ENCODE measurements at places on chromosomes 7 and 10.

- DNase-seq, result no peak
Observed at GRCh38 chr10:35126062-35126529, 550 bp upstream of the CREM start.

DNA sequence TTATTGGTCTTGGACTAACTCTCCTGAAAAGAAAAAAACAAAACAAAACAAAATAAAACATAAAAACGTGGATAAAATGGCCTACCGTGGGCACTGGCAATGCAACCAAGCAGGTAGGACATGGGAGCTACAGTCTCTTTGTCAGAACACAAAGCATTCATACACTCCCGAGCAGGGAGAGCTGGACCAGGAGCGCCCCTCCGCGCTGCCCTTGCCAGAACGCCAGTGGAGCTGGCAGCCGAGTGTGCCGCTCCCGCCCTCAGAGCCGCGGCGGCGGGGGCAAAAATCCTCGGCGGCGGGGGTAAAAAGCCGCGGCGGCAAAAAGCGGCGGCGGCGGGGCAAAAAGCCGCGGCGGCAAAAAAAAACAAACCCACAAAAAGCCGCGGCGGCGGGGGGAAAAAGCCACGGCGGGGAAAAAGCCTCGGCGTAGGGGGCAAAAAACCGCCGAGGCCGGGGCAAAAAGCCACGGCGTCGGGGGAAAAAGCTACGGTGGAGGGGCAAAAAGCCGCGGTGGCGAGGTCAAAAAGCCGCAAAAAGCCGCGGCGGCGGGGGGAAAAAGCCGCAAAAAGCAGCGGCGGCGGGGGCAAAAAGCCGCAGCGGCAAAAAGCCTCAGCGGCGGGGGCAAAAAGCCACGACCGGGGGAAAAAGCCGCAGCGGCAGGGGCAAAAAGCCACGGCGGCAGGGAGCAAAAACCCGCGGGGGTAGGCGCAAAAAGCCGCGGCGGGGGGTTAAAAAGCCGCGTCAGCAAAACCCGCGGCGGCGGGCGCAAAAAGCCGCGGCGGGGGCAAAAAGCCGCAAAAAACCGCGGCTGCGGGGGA lies 418.1 kb downstream of the ZNF716 start:
- peak; percentile 30 for DNase-seq

- DNase-seq, result no peak
Observed at GRCh38 chr10:24041834-24042233, 167.1 kb upstream of the KIAA1217 start.

GRCh38 chr10:34116681-34117271 lies 698.3 kb downstream of the PARD3 start:
- no peak for DNase-seq

DNA sequence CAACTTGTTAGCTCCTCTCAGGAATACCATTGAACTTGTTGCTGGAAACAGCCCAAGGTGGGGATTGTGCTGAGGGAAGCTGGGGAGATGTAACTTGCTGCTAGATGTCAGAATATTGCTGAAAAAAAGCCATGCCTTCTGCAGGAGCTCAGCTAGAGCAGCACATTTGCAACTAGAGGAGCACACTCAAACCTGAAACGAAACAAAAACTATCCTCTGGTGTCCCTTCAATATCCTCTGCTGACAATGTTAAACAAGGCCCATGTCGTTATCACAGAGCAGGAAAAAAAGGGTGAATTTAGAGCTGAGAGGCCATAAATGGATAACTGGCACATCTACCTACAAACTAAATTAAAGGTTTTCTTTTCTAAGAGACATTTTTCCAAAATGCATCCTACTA lies 53.7 kb upstream of the MACC1 start:
- no peak for DNase-seq

DNA sequence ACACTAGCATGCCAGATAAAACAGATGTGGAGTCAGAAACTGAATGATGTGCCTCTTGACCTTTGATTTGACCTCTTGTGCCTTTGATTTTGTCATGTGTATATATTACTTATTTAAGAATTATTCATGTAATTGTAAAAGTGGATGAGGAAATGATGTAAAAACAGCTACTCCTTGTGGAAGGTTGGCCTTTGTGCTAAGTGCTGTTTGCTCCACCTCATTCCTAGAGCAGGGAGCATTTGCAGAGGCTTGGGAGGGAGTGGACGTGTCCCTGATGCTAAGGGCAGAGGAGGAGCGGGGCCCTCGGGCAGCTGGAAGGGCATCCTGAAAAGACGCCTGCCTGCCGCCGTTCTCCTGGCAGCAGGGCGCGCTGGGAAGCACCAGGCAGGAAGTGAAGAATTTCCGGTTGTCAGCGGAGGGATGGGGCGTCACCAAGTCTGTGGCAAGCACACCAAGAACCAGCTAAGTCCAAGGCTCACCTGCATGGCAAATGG lies 197.6 kb upstream of the ZNF32 start:
- no peak for DNase-seq

DNA sequence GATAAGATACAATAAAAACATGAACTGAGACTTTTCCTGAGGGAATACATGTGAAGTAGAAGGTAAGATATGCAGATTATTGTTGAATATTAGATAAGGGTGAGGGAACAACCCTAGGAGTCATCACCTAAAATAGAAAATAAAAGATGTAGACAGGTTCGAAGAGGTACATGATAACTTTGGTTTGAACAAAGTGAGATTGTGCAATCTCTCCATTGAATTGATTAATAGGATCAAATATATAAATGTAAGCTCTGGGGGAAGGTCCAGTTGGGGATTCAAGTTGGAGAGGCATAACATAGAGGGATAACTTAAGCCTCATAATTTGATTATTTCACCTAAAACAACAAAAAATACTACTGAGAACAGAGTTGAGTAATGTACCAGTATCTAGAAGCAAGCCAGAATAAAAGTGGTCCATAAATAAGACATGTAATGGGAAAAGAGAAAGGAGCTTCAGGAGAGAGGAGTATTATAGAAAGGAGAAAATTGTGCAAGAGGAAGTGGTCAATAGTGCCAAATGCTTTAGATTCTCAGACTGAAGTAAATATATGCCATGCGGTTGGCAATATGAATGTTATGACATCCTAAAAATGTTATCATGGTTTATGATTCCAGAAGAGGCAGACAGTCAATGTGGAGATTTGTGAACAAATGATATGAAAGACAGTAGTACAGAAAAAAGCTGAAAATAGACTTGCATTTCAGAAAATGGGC lies 282.3 kb upstream of the CHRM2 start:
- DNase-seq, result no peak

Measured in liver (tissue), 10 donors.